ENCODE measurements at places on chromosomes 5 and 9.

DNA sequence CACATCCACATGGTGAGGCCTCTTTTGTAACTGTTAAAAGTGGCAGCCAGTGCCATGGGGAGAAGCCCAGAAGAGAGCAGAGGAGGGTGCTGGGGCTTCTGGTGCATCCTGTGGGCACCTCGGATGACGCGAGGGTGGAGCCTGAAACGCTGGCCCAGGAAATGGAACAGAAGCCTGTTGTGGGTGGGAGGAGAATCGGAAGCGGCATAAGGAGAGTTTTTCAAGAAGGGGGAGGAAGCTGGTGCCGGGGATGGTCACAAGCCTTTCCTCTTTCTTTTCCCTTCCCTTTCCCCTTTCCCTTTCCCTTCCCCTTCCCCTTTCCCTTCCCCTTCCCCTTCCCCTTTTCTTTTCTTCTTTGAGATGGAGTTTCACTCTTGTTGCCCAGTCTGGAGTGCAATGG is 12.9 kb downstream of the ANKRD33B start:
- DNase-seq: no peak

- DNase-seq: no peak
Observed at GRCh38 chr9:33197279-33198152, 30.4 kb upstream of the B4GALT1 start.

DNA sequence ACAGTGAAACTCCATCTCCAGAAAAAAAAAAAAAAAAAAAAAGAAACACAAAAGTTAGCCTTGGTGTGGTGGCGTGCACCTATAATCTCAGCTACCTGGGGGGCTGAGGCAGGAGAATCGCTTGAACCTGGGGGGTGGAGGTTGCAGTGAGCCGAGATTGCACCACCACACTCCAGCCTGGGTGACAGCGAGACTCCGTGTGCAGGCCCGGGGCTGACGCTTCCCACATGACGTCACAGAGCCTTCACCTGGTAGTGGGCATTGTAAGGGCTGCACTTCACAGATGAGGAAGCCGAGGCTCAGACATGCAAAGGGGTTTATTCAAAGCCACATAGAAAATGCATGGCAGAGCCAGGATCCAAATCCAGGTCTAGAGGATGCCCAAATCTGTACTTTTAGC is 114.2 kb downstream of the GAPVD1 start:
- DNase-seq: no peak

DNA sequence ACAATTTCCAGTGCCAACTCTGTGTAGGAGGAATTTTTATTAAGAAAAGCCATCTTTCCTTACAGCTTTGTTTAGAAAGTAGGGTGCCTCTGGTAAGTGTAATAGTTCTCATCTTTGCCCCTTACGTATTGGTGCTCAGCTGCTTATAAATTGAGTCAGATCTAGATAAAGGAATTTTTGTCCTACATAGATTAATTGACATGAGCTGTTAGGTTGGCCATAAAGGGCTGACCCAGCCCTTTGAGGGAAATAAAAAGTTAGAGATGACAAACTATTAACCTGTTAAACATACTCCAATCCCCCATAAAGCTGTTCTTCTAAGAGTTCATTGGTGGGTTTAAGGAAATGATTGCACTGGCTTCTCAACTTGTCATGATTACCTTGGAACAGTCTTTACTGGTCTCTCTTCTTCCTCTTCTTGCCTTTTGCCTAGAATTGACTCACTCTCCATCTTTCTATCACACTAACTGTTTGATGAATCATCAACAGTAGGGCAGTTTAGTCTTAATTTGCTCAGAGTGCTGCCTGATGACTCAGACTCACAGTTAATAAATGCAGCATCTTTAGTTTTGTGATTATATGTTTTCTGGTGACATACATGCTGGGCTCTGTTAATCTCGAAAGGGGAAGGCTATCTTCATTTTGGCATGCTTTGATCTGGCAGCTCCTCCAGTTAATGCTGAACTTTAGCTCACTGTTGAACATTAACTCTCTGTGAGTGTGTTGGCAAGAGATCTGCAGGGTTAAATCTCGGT is 51.7 kb downstream of the ARHGAP26 start:
- no peak for DNase-seq

GRCh38 chr5:67123819-67124218 is 72.8 kb downstream of the CD180 start:
- no peak for DNase-seq

- no peak for DNase-seq
Observed at GRCh38 chr5:170275376-170275994, 22.1 kb downstream of the LCP2 start.

- no peak for DNase-seq
Observed at GRCh38 chr9:14119694-14120514, 194.0 kb downstream of the NFIB start.

- DNase-seq: no peak
Observed at GRCh38 chr9:90841213-90841612, 39.6 kb downstream of the SYK start.

DNA sequence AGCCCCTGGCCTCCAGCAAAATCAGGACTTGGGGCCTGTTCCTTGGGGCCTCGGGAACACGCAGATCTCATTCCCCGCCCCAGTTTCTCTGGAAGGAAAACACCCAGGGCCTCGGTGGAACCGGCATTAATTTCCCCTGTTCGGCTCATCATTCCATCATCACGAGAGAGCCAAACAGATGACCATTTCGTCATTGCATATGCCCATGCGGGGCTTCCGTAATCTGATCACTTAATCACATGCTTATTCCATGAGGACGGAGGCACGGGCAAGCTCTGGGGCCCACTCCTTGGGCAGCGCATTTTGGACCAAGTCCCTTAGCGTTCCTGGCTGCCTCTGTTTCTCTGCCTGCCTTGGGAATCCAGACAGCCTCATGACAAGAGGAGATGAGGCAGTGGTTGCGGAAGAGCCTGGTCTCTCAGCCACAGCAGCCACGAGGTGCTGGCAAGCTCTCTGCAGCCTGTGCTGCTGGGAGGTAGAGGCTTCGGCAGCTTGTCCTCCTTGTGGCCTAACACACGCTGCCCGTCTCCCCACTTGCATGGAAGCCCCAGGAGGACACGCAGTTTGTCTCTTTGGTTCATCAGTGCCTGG is 65.0 kb upstream of the IER5L start:
- no peak for DNase-seq

- no peak for DNase-seq
Observed at GRCh38 chr9:4600368-4600767, 61.7 kb upstream of the PLPP6 start.

DNA sequence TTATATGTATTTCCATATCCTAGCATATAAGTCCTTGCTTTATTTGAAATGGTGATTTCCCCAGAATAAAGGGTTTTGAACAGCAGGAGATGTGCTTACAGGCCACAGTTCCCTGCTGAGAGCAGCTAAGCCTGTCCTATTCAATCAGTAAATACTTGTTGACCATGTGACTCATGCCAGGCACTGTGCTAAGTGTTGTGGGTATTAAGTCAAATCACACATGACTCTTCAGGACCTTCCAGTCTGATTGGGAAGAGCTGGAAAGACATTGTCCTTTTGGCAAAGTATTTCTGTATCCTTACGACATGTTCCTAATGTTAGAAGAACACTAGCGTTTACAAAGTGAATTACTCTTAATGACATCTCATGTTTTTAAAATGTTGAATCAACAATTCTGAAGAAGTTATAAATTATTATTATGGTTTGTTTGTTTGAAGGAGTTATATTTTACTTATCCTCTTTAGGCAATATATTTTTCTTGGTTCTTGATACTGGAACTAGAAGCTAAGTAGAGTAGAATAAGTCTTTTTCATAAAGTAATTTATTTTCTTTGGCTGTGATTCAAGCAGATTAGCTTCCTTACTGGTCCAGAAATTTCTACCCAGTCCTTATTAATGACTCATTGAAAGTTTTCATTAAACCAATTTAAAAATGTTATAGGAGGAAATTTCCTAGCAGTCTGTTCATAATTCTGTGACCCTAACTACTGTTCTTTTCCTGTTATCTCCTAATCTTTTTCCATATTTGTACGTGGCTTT is 82.1 kb downstream of the GAPVD1 start:
- peak; percentile 58 for DNase-seq

GRCh38 chr9:37339923-37340322 is 82.6 kb upstream of the GRHPR start:
- DNase-seq: no peak

DNA sequence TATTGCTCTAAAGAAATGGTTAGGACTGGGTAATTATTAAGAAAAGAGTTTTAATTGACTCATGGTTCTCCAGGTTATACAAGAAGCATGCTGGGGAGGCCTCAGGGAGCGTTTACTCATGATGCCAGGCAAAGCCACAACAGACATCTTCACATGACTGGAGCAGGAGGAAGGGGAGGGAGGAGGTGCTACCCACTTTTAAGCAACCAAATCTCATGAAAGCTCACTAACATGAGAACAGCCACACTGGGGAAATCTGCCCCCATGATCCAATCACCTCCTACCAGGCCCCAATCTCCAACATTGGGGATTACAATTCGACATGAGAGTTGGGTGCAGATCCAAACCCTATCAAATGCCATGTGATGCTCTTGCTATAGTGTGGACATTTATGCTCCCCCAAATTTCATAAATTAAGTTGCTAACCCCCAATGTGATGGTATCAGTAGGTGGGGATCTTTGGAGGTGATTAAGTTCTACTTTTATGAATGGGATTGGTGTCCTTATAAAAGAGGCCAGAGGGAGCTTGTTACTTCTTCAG is 773.6 kb upstream of the CDH10 start:
- no peak for DNase-seq

- DNase-seq: no peak
Observed at GRCh38 chr5:131709043-131709442, 74.0 kb upstream of the RAPGEF6 start.

DNA sequence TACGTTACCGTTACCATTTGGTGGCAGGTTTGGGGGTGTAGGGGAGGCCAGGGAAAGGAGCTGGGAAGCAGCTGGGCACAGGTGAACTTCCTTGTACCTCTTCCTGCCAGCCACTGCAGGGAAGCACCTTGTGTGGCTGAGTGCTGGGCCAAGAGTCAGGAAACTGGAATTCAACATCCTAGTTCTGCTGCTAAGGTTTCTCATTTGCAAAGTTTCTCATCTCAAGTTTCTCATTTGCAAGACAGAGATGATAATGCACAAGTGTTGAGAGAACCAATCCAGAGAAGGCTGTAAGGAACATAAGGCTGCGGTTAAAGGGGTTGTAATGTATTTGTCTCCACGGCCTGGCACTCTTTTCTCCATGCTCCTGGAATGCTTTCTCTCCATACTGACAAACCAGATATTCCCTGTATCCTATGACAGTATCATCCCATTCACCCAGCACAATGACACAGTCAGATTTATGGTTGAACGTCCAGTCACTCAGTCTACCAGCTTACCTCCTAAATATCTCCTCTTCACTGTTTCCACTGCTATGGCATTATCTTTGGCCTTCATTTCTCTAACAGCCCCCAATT is 33.6 kb upstream of the LARP1 start:
- no peak for DNase-seq

DNA sequence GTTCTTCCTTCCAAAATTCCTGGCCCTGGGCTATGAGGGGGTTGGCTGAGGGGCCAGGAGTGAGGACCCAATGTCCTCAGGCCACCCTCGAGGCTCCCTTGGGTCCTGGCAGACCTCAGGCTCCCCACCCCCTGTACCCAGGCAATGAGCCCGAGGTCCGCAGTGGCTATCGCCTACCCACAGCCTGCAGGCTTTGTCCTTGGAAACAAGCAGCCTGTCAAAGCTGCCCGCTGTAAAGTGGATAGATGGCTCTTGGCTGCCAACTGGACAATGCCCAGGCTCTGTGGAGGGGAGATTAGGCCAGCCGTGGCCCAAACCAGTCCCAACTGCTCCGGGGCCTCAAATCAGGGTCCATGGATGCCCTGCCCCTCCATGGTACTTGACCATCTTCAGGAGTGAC is 2.2 kb upstream of the ADGRD2 start:
- no peak for DNase-seq

DNA sequence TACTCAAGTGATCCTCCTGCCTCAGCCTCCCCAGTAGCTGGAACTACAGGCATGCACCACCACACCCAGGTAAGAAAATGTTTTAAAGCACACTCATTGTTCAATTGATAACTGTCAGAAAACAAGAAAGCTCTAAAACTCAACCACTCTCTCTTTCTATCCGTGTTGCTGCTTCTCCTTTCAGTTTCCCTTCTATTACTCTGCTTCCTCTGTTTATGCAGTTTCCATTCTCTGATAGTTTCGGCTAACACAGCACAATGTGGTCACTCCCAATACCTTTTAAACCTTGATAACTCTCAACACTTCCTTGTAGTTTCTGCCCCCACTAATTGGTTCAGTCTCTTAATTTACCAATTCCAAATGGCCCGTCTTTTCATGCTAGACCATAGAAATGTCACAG is 59.2 kb upstream of the NR4A3 start:
- DNase-seq: no peak

DNA sequence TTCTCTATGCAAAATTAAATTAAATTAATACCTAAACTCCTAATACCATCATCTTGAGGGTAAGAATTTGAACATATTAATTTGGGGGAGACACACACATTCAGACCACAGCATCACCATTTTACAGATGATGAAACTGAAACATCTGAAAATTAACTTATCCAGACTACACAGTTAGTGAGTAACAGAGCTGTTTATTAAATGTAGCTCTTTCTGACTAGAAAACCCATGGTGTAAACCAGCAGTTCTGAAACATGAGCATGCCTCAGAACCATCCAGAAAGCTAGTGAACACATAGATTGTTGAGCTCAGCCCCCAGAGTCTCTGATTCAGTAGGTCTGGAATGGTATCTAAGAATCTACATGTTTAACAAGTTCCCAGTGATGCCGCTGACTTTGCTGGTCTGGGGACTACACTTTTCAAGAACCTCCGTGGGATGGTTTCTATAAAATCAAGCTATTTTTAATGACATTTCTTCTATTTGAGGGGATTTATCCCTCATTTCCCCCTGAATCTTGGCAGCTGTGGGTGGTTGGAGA is 113.5 kb downstream of the RORB start:
- DNase-seq: no peak

GRCh38 chr5:19802686-19803085 is 185.3 kb downstream of the CDH18 start:
- DNase-seq: no peak

- no peak for DNase-seq
Observed at GRCh38 chr9:127198587-127198986, 66.0 kb upstream of the GARNL3 start.

GRCh38 chr5:128196791-128197190 is 113.2 kb downstream of the SLC12A2 start:
- DNase-seq: no peak

DNA sequence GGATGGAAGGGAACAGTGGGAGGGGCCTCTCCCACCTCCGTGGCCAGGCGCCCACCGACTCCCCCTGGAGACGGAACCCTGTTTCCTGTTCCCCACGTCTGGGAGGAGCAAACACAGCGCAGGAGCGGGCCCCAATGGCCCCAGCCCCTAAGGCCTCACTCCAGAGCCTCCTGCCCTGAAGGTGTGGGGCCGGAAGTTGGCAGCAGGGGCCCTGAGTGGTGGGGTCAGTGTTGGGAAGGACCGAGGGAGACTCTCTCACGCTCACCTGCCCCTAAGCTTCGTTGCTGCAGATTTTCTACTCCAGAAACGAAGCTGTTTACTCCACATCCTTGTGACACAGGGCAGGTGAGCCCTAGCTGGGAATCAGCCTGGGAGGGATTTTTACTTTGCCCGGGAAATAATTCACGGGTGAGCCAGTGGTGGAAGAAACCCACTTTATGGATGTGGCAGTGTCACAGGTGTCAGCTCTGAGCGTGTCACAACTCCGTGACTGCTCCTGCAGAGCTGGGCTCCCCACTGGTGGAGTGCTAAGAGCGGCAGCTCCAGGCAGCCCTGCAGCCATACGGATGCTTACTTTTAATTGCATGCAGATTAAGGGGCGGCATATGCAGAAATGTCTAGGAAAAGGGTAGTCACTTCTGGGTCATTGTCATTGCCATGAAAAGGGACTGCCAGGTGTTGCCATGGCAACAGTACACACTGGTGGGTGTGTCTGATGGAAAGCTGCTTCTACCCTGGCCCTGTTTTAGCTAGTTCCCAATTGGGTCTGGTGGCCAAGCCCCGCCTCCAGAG is 77.5 kb upstream of the OLFM1 start:
- DNase-seq: no peak

Measured in NCI-H2107 (cell line).